ENCODE measurements at places on chromosomes 2 and 18.

DNA sequence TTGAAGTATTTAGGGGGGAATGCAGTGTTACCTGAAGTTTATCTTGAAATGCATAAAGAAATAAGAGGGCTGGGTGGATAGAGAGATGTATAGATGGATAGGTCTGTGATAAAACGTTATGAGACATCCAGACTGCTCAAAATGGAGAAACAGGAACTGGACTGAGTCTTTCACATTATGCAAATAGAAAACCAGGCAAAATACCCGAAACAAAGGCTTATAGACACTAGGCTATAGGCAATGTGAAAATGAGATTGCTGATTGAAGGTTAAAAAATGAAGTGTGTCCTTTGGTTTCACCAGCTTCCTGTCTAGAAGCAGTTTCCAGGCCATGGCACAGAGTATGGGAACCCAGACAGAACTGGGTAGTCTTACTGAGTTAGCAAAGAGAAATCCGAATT lies 24.9 kb upstream of the SLC3A1 start:
- no peak for DNase-seq

- no peak for DNase-seq
Measured at GRCh38 chr2:150211164-150211631, 276.3 kb downstream of the RND3 start.

DNA sequence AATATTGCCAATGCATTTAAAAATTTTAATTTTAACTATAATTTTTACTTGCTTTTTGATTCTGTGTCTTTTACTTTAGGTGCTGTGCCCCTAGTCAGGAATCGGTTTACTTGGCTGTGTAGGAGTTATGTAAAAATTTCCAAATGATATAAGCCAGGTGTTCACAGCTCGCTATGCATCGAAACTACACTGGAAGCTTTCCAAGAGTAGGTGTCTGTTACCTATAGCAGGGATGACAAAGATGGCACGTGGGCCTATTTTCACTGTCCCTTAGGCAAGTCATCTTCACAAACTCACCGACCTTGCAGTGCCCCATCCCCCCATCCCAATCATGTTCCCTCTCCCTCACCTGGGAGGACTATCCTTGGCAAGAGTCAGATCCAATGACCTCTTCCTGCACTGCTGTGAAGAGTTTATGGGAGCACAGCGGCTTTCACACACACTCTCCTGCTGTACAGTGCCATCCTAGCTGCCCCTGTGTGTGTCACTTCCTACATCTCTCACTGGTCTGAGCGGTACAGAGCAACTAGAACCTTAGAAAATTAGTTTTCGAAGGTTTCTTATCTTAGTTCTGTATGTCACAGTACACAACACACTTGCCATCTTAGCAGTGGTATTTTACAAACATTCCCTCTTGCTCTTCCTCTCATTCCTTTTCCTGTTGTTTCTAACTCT lies 49.2 kb upstream of the NAB1 start:
- no peak for DNase-seq

- no peak for DNase-seq
Measured at GRCh38 chr2:76998704-76999103, 523.5 kb downstream of the LRRTM4 start.

GRCh38 chr18:75304678-75305557 lies 94.3 kb downstream of the TSHZ1 start:
- no peak for DNase-seq

DNA sequence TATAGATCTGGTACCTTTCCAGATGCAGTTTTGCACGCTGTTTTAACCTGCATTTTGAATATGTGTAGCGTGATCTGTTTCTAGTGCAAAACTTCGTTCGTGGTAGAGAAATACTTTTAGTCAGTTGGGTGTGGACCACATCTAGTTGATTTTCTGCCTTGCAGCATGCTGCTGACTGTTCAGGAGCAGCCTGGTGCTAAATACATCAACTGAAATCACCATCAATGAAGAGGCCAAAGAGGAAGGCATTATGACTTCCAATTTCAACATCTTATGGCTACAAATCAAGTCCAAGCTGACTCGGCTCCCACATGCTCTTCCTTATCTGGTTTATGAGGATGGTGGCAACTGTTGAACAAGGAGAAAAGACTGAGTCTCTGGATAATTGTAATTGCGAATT lies 298.5 kb downstream of the ZNF521 start:
- DNase-seq: no peak

DNA sequence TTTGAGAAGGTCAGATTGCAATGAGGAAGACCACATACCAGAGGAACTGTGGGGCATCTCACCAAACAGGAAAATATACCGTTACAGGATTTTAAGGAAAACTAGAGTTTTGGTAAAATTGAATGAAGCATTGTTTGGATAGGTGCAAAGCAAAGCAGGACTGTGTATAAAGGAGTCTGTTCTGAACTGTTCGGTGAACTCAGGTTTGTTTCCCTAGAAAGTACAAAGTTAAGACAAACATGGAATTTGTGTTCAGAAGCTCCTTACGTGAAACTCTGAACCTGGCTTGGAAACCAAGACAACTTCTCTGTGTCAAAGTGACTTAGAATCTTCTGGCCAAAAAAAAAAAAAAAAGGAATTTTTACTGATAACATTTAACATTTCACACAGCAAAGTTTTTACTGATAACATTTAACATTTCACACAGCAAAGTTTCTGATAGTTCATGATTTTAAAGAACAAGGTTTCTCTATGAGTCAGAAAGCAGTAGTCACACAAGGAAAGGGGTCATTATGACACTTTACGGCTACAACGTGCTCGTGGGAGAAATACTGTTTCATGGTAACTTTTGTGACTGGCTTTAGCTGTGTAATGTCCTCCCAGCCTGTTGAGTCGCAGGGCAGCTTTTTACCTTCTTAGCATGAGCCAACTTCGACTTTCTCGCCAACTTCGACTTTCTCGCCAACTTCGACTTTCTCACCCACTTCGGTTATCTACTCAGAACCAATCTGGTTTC lies 21.2 kb upstream of the TET3 start:
- DNase-seq: no peak

DNA sequence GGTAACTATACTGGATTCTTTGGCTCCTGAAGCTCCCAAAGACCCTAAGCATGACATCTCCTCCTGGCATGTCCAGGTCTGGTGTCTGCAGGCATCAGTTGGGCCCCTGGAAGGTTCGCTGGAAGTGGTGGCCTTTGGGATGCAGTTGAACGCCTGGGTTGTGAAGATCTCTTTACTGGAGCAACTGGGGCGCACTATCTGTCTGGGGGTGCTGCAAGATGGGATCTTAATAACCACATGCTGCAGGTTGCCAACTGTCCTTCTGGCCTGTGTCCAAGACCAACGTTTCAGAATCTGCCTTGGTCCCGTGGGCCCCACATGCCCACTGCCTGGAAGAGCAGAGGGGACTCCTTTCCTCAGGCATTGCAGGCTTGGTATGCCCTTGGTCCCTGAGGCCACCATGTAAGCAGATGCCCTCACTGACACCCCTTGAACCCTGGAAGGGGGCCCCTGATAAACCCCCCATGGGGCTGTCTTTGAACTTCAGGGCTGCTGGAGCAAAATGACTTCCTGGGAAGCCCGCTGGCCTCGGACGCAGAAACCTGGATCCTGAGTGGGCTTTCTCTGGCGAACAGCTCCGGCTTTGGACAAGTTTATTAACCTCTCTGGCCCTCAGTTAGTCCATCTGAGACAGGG lies 101.9 kb downstream of the TWIST2 start:
- DNase-seq: no peak

- DNase-seq: no peak
Measured at GRCh38 chr18:7334973-7335568, 104.2 kb downstream of the LRRC30 start.

DNA sequence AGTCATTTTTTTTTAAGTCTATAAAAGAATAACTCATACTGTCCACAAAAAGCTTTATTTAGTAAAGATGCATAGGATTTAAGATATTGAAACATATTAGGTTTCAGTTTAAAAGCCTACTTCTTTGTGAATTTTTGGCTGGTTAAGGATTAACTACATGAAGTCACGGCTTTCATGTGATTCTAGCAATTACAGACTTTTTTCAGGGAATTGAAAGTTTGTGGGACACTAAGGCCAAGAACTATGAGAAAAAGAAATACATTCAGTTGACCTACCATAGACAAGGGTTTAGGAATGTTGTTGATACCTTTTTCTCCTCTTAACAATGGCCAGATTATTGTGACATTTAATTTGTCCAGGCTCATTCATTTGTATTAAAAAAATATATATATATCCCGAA lies 109.3 kb downstream of the MEIS1 start:
- no peak for DNase-seq

DNA sequence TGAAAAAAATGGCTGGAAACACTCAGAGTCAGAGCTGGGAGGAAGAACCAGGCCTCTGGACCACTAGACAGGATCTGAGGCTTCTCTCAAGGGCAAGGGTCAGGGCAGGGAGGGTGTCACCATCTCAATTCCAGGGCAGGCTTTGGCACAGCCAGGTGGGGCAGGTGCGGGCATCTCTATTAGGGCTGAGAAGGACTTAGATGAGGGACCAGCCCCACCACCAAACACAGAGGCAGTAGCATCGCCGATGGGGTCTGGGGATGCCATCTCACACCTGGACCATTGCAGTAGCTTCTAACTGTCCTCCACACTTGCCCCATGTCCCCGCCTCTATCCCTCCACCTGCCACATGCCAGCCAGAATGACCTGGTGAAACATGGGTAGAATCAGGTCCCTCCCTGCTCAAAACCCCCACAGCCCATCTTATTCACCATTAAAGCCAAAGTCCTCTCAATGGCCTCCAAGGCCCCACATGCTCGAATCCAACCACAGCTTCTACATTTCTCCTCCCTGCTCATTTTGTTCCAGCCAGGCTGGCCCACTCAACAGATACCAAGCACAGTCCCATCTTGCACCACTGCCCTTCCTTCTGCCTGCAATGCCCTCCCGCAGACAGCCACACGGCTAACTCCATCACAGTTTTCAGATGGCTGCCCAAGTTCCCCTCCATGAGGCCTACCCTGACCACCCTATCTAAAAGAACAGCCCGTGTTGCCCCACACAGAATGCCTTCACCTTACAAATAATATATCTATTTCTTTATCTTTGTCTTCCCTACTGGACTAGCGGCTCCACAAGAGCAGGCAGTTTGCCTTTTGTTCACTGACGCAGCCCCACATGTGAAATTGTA lies 177.4 kb downstream of the SMAD2 start:
- DNase-seq: no peak

GRCh38 chr18:46161703-46162396 lies 57.7 kb downstream of the HAUS1 start:
- DNase-seq: no peak

- DNase-seq: no peak
Measured at GRCh38 chr2:187877391-187877790, 323.2 kb upstream of the TFPI start.

DNA sequence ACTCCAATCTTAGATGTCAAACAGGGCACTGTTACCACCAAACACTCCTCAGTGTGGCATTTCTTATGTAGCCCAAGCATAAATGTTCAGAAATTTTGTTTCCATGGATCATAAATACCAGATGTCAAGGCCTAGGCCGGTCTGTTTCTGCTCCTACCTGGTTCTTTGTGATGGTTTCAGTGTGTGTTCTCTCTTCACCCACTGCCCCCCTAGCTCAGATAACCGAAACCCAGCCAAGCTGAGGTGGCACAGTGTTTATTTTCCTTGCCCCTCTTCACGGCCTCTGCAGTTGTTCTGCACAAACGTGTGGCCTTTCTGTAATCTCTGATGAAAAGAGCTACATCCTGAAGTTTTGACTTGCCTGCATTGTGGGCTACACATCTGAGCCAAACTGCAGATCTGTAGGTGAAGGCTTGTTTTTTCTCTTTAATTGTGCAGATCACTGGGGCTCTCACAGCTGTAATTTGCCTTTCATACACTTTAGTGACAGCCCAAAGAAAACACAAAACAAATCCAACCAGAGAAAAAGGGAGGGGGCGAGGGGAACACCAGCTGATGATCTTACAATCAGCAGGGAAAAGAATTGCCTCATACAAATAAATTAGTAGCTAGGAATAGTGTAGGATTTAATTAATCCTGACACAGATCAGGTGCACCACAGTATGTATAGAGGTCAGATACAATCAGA lies 99.1 kb downstream of the NRP2 start:
- no peak for DNase-seq

GRCh38 chr18:35581546-35581897 lies at the start of gene GALNT1:
GALNT1 (plus strand) TSS chr18:35581740; CDS start chr18:35654663, 72,923 bp downstream.
- no peak for DNase-seq

DNA sequence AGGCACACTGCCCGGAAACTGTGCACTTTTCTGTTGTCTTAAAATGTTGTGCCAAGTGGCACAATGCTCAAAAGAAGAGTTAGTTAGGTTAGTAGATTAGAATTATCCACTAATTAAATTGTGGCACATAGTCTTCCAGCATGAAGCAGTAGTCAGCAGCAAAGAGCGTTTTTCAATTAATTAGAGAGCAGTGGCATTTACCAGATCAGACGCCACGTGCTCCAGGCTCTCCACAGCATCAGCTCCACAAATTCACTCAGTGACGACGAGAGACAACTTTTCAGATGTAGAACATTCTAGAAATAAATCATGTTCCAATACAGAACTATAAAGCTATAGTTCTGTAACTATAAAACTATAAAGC lies 16.4 kb upstream of the RTTN start:
- no peak for DNase-seq

- no peak for DNase-seq
Measured at GRCh38 chr18:52844323-52844722, 504.3 kb downstream of the DCC start.

DNA sequence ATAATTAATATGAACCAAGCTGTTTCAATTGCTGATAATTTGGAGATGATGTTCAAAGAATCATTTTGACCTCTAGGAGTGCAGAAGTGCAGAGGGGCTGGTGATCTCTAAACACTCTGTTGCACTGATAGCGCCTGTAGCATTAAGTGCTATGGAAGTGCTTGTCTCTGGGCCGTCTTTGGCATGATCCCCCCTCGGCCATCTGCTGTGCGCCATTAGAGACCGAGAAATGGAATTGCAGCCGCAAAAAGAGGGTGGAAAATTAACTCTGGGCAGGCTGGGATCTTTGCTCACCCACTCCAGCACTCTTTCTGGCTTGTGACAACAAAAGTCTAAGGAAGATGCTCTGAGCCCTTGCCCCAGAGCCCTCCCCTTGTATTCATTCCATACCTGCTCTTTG lies 23.4 kb downstream of the AKAIN1 start:
- no peak for DNase-seq

- no peak for DNase-seq
Measured at GRCh38 chr2:168220965-168221819, 26.2 kb downstream of the STK39 start.

GRCh38 chr2:101123795-101124471 lies 27.2 kb downstream of the TBC1D8 start:
- DNase-seq: no peak

DNA sequence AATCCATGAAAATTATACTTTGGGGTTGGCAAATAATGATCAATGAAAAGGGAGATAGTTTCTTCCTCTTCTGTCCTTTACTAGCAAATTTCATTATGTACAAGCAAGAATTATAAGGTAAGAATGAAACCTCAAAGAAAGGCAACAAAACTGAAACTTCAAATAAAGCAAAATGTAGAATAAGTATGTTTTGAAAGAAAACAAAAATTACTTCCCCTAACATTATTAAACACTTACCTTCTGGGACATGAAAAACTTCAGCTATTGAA lies 29.4 kb downstream of the THADA start:
- no peak for DNase-seq
